ENCODE measurements at places on chromosomes 5 and 9. TPM values are rescaled to one million over a fixed set of nuclear protein-coding genes. Genes with fewer than 3 reads are reported as not detected.

- DNase-seq: no peak
These were observed 239.6 kb upstream of the TAS2R1 start for GRCh38 chr5:9869616-9870288.

DNA sequence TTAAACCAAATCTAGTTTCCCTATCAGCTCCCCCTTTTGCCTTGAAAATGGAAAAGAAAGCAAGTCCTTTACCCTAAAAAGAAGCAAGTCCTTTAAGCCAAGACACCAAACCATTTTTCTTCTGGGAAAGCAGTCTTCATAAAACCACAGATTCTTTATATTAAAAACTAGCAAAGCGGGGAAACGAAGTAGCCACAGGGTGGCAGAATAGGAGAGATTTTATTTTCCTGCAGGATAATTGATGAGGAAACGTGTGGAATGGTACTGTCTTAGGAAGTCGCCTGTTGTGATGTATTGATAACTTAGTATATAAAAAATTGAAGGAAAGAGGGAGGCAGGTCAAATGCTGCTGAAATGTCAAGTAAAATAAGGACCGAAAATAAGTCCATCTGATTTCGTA lies 41.1 kb downstream of the ZNF883 start:
- no peak for DNase-seq

- DNase-seq: no peak
These were observed 484.0 kb downstream of the ZNF608 start for GRCh38 chr5:124262470-124262869.

DNA sequence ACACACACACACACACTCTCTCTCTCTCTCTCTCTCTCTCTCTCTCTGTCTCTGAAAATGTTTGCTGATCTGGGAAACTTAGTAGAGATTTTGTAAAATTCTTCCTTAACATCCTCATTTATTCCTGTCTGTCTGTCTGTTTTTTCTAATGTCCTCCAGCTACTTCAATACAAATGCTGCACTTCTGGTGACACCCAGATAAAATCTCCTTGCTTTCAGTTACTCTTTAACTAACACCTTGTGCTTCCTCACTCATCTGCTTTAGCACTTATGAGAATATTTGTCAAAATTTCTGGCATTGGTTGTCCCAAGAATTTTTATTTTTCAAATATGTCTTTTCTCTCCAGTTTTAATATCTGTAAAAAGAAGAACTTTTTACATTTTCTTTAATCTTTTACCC lies 35.0 kb upstream of the ARRDC3 start:
- no peak for DNase-seq

DNA sequence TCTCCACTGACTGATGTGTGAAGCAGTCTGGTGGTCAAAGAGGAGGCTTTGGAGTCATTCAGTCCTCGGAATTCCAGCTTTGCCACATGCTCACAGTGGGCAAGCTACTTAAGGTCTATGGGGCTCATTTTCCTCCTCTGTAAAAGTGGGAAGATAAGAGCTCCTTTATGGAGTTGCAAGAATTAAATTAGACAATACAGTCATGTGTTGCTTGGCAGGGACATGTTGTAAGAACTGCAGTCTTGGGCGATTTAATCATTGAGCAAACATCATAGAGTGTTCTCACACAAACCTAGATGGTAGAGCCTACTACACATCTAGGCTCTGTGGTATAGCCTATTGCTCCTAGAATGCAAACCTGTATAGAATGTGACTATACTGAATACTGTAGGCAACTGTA lies 253.9 kb downstream of the SH3GL2 start:
- no peak for DNase-seq

The C9orf50 gene
- not detected for total RNA-seq

The PIP5K1B gene
- 33.8 TPM for total RNA-seq
